GM10248 (cell line): ENCODE measurements at places on chromosomes 6 and 20.
A peak's percentile ranks its signal among the peaks of the same experiment; 100 is the strongest.

- no peak for DNase-seq
These were observed 2.8 kb downstream of the CMTR1 start for GRCh38 chr6:37435816-37436215.

- peak; percentile 62 for DNase-seq
These were observed at the start of gene CPXM1 for GRCh38 chr20:2800521-2801285. CPXM1 (minus strand) TSS chr20:2800627; CDS start chr20:2800572, 55 bp downstream.

- DNase-seq: no peak
These were observed 28.4 kb downstream of the CSE1L start for GRCh38 chr20:49074521-49074920.

DNA sequence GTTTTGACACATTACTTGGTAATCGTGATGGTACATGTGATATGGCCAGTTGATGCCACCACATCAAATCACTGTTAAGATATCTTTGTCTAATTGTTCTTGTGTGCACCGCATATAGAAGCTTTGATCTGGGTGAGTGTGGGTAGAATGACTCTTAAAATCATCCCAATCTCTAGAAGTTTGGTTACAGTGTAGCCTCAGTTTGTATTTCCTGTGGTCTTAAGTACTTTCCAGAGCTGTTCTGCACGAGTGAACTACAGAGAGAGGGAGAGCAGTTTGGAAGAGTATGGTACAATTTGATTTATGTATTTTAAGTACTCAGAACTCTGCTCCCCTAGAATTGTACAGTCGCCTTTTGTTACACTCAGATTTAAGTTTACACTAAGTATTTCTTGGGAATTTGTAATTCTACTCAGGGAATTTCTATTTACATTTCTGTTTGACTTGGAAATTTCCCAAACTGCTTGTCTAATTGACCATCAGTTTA is 37.5 kb downstream of the SNX9 start:
- no peak for DNase-seq

- no peak for DNase-seq
These were observed 94.6 kb downstream of the FOXA2 start for GRCh38 chr20:22489626-22490286.

DNA sequence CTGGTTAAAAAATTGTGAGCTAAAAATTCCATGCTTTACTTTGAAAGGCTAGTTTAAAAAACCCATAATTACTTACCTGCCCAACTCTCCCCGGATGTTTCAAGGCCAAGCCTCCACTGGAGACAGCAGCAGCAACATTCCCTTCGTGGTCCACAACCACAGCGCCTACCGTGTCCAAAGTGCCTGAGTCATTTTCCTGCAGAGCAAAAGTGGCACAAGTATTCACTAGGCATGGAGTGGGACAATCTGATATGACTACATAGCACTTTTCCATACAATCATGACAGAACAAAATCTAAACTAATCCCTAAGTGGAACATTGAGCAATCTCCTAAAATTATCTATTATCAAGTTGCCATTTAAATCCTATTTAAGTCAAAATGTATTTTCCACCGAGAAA is 104.8 kb downstream of the TASP1 start:
- no peak for DNase-seq

GRCh38 chr6:158481690-158482473 is 78.0 kb upstream of the TMEM181 start:
- no peak for DNase-seq

DNA sequence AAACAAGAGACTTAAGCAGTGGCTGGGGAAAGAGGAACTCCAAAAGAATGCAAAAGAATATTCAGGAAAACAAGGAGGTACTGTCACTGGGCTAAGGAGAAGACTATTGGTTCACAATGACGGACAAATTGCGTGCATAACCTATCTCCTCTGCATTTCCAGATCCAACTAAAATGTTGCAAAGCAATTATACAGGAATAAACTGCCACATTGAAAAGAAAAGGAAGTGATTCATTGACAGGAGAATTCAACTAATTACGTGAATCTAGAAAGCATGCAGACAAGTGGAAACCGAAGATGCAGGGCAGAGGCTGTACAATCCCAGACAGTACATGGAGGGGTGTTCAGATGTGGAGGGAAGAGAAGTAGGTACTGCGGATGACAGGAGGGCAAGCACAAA is 152.8 kb upstream of the RIPOR2 start:
- no peak for DNase-seq

GRCh38 chr20:57911512-57912226 is 201.9 kb upstream of the PMEPA1 start:
- DNase-seq: no peak

DNA sequence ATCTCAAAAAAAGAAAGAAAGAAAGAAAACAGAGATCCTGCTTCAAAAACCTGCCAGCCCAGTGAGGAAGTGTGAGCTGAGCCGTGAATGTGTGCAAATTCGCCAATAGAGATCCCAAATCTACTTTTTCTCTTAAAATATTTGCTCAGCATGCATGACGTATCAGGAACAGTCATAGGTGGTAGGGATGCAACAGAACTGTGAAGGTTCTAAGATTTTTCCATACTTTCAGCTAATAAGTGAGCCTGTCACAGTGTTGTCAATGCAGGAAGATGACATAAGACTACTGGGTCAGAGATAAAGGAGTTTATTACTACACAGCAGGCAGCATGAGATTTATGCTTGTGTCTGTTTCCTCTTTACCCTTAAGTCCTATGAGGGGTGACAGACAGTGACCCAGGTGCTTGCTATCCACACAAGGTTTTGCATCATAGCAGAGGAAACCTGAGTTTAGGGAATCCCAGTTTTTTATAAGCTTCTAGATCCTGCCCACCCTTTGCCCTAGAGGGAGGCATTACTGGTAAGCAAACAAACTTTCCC is 273.4 kb downstream of the BMP7 start:
- DNase-seq: no peak

- DNase-seq: no peak
These were observed 207.4 kb upstream of the RAB32 start for GRCh38 chr6:146336191-146336590.

GRCh38 chr6:140979642-140980091 is 1153.1 kb upstream of the GJE1 start:
- DNase-seq: no peak

DNA sequence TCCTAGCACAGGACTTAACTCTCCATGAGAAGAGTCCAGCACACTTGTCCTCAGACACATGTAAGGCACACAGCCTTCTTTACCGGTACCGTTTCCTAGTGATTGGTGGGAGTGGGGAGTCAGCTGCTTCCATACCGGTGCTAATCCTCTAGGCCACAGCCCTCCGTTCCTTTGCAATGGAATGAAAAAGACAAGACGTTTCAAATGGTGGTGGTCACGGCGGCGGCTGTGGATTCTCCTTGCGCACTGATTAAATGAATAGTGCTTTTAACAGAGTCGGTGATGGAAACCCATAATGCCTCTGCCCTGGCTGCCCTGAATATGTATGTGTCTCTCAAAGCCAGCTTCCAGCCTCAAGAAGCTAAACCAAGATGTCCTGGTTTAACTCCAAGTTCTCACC is 34.8 kb upstream of the GABRR1 start:
- DNase-seq: no peak

DNA sequence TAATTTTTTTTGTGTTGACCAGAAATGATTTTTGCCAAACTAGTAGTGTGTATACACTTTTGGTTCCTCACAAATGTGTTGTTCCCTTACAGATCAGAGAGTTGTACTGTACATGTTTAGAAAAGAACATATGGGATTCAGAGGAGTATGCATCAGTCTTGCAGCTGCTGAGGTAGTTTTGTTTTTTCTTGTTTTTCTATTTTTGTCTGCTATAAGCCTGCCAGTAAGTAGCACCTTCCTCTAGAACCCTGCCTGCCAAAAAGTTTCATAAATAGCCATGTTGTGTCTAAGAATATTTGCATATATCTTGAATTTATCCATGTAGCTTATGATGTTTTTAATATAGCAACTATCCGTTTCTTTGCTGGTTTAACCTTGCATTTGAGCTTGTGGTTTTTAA is 46.4 kb downstream of the ORC3 start:
- no peak for DNase-seq

DNA sequence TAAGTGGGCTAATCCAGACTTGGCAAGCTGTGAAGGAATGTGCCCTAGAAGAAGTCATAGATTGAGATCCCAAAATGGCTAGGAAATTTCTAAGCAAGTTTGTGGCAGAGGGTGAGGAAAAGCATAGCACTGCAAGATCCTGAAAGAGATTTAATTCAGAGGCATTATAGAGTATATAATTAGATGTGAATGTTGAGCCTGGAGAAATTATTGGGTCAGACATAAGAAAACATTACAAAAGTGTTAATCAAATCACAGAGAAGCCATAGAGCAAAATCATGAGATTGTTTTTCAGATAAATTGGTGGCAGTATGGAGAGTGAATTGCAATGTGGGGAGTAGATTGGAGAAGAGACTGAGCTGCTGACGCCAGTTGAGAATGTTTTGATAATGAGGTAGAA is 90.0 kb downstream of the CD2AP start:
- DNase-seq: no peak

DNA sequence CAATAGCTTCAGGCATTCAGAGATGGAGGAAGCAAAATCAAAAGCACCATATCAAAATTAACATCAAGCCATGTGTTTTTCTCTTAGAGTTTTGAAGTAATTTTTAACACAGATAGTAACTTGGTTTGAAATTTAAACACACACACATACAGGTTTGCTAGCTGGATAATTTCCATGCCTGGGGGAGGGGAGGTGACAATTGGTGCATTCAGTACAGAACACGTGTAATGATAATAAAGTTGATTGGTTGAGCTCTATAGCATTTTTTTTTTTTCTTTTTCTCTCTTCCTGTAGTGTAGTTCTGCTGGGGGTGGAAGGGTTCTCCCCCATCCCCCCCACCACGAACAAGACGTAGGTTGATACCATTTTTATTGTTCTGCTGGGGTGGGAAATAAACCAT is 564.8 kb downstream of the LMBRD1 start:
- DNase-seq: no peak

DNA sequence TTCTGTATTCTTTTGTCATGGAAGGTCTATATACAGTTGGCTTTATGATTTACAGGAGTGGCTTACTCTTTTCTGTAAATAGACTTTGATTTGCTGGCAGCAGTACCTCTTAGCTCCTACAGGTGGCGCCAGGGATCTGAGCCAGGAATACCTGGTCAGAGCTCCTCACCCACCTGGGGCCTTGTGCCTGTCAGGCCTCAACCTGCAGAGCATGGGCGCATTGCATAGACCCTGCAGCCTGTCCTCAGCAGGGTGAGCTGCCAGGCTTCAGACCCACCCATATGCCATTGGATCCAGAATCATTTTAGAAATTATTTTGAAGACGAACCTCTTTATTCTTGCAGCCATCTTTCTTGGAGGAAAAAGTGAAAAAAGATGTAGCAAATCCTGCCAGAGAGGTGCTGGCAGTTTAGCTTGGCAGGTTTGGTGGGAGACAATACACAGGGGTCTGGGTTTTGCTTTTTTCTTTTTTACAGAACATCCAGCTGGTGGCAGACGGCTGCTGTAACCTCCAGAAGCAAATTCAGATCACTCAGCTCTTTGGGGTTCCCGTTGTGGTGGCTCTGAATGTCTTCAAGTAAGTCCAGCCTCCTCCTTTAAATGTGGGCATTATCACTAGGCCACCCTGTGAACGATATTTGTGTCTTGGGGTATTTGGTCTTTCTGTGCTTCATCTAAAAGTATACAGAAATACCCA is 149.1 kb downstream of the MTHFD1L start:
- peak; percentile 62 for DNase-seq

- no peak for DNase-seq
These were observed 382.0 kb downstream of the TAF4 start for GRCh38 chr20:61683721-61684120.

DNA sequence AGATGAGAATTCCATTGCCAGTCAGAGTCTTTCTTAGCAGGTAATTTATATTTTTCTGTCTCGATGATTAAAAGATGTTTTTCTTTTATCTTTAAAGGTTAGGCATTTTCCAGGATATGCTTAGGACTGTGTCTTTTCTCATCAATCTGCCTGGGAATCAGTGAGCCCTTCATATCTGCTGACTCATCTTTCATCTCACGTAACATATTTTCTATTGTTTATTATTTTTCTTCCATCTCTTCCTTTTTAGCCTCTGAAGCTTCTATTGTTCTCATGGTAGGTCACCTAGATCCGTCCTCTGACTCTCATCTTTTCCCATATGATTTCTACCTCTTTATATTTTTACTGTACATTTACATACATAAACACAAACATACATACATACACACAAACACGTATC is 8.7 kb downstream of the CCDC28A start:
- DNase-seq: no peak

GRCh38 chr6:23601811-23602345 is 524.1 kb upstream of the NRSN1 start:
- DNase-seq: no peak

DNA sequence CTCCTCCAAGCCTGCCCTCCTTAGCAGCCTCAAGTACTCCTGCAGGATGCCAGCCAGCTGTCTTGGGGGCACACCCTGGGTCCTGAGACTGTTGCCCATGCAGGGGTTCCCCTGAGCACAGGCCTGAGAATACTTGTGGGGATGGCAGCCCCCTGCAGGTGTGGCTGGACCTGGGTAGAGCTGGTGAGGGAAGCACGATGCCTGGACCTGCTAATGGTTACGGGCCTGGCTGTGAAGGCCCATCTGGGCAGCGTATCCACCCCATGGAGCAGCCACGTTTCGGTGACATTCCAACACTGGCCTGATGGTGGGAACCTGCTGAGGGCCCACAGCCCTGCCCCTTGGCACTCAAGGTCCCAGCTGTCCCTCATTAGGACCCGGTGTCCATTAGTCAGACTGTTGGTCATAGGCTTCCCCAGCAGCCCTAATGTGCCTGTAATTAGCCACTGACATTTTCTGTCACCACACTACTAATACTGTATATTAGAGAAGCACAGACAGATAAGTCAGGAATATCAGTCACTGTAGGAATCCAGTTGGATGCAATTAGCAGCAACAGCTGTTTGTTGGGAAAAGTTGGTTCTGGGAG is 20.3 kb downstream of the CCDC167 start:
- DNase-seq: no peak

DNA sequence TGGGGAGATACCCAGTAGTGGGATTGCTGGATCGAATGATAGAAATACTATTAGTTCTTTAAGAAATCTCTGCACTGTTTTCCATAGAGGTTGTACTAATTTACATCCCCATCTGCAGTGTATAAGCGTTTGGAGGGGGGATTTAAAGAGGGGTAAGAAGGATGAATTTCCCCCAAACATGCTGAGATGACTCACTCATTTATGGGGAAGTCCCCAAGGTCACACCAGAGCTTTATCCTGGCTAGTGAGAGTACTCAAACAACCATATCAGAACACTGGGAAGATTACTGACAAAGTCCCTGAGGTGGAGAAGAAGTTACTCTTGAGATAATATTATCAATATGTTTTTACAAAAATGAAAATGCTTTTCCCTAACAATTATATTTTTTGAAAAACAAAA is 44.0 kb downstream of the ROS1 start:
- no peak for DNase-seq

- no peak for DNase-seq
These were observed 434.1 kb downstream of the RFPL4B start for GRCh38 chr6:112781241-112781640.
